ENCODE measurements at places on chromosomes 2 and 18.
A peak's percentile ranks its signal among the peaks of the same experiment; 100 is the strongest.

DNA sequence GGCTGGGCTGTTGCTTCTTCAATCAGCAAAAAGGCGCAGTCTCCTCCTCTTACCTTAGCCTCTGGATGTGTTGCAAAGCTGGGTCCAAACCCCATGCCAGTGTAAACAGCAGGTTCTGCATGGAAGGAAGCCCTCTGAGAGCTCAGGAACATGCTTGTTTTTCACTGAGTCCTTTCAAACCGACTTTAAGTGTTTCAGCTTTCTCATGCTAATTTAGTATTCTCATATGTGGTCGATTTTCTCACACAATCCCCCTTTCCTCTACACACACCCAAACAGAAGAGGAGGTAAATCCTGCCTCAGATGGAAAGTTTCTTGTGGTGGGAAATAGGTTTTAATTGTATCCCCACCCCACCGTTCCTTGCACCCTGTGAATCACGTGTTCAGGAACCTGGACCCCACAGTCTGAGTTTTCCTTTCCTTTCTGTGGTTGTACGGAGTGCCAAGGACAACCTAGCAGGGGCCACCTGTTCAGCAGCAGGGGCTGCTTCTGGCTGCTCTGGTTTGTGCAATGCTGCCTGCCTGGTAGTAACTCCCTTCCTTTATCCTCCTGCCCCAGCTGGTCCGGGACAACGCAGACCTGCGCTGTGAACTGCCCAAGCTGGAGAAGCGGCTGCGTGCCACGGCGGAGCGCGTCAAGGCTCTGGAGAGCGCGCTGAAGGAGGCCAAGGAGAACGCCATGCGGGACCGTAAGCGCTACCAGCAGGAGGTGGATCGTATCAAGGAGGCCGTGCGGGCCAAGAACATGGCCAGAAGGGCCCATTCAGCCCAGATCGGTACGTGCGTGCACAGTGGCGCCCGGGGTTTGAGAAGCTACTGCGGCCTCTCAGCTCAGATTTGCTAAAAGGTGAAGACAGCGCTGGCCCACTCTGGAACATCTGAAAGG is 28.7 kb upstream of the LYPD6B start:
- DNase-seq = no peak

GRCh38 chr2:86298411-86299390 is 38.7 kb downstream of the REEP1 start:
- DNase-seq = no peak

DNA sequence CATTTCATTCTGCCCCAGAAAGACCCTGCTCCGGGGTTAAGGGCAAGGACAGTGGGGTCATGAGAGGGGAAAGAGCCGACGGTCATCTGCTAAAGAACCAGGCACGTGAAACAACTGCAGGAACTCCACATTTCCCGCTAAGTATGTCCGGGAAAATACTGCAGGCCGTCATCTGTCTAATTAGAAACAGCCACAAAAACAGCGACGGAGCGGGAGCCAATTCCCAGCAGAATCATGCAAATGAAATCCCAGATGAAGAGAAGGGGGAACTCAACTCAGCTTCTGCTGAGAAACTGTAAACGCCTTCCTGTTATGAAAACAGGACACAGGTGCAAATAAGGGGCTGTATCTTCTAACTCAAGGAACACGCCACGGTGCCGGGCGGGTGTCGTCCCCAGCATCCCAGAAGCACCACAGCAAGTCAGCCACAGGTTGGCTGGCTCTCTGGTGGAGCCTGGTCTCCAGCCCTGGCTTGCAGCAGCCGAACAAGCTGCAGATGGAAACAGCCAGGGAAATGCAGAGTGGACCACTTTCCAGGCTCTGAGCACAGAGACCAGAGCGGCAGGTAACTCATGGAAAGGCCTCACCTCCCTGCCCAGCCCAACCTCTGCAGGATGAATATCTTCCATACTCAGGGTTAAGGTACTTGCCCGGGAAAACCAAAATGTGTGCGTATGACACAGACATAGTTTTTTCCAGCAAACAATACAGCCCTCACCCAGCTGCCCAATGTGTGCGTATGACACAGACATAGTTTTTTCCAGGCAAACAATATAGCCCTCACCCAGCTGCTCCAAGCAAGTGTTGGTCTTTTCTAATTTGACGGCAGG is 28.9 kb downstream of the PXDN start:
- no peak for DNase-seq

DNA sequence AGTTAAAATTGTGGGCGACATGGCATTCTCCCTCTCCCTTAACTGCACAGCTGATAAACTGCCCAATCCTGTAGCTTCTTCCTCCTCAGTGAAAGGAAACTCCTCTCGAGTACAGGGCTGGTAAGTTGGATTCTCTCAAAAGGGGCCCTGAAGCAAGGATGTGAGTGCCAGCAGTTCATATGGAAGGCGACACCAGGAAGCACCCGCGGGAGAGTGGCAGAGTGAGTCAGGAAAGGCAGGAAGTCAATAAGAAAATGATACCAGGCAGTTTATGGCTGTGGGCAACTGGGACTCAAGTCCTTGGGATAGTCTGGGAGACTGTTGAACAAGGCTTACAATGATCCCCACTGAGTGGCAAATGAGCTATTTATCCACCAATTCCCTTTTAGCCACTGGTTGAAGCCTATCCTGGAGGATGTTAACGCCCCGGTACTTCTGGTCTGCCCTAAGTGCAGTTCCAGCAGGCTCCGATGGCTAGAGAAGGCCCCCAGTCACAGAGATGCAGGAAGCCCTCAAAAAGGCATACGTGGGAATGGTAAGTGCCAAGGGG is 34.8 kb downstream of the ABHD3 start:
- DNase-seq = no peak

DNA sequence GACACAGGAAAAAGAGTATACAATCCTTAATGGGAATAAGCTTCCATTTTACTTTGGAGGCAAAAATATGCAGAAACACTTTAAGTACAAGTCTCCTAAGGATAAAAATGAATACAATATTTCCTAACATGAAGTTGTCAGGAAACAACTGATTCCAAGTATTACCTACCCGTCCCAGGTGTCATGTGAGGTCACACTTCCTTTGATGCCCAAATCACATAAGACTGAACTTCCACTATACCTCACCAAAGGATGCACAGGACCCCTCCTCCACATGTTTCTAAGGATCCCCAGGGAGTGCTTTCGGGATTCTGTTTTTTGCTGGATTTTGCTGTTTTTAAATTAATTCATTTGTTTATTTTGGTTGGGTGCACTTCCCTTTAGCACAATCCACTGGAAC is 438.5 kb upstream of the TCF4 start:
- DNase-seq = no peak

GRCh38 chr18:11066038-11066437 is 83.3 kb downstream of the PIEZO2 start:
- DNase-seq = no peak

DNA sequence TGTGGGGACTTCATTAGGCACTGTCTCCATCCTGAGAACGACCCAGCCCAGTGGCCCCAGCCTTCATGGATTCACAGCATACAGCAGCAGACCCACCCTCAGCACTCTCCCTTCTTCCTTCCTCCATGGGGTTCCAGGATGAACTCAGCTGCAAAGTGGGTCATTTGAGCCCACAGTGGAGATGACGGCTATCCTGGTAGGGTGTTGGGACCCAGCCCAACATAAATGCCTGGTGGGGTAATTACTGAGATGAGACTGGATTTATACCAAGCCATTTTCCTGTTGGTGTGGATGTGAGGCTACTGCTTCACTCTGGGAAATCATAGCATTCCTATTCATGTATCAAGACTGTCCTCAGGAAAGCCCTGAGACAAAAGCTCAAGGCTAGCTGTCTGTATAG is 536.7 kb upstream of the TNP1 start:
- DNase-seq = no peak

- no peak for DNase-seq
These were observed 238.8 kb downstream of the IKZF2 start for GRCh38 chr2:212912445-212913103.

GRCh38 chr2:237474931-237475703 is 11.9 kb upstream of the MLPH start:
- DNase-seq = peak; percentile 69

GRCh38 chr18:54828986-54829385 is 709 bp downstream of the RAB27B start:
- DNase-seq = no peak

DNA sequence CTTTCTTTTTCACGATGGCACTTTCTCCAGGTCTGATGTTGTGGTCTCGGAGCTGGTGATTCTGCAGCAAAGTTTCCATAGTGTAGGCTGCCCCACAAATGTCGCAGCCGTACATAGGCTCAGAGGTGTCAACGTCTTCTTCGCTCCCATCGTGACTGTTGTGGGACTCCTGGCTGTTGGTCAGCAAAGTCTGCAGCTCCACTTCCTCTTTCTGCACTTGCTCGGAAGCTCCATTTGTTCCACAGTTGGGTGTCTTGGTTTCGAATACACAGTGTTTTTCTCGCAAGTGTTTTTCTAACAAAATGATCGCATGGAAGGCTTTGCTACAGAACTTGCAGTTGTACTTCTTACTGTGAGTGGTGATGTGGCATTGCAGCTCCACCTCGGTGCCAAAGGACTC is 126.8 kb downstream of the ZNF521 start:
- no peak for DNase-seq

GRCh38 chr2:150690870-150691269 is 203.4 kb upstream of the RND3 start:
- DNase-seq = no peak

DNA sequence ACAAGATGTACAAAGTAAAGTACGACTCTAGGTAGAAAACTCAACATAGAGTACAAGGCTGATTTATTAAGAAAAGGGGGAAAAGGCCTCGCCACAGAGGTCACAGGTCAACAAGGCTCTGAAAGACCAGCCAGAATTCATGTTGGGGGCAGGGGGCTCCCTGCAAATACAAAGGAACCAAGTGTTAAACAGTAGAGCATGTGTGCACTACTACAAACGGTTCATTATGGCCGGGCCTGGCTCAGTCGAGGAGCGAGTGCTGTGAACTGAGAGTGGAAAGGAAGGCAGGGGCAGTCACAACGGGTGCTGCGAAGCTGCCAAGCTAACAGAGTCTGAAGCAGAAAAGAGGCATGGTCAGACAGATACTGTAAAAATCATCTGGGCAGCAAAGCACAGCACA is 77.1 kb downstream of the MBOAT2 start:
- no peak for DNase-seq

- DNase-seq = no peak
These were observed 17.5 kb downstream of the GPR35 start for GRCh38 chr2:240642806-240643092.

DNA sequence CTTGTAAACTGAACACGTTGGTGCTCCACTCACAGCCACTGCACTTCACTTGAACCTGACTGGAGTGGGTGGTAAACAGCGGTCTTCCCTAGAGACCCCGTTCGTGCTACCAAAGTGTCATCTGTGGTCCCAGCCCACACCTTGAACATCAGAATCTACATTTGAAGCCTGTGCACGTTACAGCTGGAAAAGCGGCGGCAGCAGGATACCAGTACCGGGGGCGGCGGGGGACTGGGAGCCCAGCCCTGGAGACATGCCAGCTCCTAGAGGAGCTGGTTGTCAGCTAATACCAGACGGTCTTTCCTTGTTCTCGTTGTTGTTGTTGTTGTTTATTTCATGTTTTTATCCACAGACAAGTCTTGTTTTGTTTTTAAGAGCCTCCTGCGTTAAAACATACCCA is 156.7 kb downstream of the WDSUB1 start:
- no peak for DNase-seq

DNA sequence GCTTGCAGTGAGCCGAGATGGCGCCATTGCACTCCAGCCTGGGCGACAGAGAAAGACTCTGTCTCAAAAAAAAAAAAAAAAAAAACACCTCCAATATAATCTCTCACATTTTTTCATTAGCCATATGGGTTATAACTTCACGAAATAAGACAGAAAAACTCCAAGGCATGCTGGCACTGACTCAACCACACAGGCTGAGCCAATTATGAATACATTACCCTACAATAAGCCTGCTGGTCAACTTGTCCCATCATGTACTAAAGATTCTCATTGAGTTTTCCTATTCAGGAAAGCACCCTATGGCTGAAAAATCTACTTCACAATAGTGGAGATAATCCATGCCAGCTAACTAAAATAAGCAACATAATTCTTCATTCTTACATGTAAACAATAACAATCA is 12.8 kb upstream of the MAP3K20 start:
- no peak for DNase-seq

DNA sequence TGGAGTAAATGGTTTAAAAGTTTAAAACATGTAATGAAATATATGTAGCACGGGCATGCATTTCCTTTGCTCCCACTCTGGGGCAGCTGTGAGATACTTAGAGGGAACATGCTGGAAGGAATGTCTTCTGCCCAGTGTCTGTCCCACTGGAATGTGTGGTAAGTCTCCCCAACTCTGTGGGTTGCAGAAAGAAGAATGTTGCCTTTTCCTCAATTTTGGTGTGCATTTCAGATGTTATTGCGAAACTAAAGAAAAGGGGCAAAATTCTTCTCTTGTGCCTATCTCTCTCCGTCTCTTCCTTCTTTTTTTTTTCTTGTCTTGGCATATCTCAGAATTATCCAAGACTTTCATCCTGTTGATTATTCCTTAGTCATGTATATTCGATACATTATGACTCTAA is 201.1 kb downstream of the SH3RF3 start:
- DNase-seq = no peak

GRCh38 chr2:10599921-10600320 is 89.9 kb downstream of the NOL10 start:
- no peak for DNase-seq

GRCh38 chr18:2729757-2730156 is 74.2 kb downstream of the SMCHD1 start:
- no peak for DNase-seq

DNA sequence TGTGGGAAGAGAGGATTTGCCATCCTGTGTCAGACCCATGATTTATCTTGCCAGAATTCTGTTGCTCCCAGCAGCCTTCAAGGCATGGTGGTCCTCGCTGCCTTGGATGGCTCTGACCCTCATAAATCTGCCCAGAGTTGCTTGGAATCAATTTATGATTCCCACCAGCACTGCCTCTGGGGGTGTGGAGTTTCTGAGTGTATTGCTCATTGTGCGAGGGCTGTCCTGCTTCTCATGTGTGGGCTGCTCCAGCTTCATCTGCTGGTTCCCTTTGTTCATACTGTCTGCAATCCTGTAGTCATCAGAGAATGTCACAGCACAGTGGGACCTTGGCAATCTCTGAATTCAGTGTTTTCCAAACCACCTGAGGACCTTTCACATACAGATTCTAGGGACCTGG is 139.8 kb downstream of the CLIP4 start:
- DNase-seq = no peak

DNA sequence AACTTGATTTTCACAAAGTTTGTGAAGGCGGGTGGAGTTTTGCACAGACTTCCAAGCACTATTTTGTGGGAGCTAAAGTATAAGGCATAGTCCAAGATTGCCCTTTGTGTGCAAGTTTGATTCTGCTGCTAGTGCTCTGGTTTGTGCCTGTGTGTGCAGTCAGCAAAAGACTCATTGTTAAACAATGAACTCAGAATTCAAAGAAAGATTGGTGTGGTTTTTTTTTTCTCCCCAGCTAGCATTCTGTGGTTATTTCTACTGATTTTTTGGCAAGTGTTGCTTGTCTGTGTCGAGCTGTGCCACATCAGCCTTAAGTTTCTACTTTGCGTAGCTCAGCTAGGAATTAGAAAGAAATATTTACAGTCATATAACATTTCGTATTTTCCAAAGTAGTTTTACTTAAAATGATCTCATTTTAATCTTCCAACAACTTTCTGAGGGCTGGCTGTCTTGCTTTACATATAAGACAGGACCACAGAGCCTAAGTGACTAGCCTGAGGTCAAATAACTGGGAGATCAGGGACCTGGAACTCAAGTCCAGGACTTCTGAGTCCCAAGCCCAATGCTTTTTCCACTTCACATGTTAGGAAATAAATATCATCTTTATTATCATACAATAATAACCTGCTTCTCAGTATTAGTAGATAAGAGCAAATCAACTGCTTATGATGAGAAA is 69.8 kb downstream of the BABAM2 start:
- peak; percentile 62 for DNase-seq
